ENCODE measurements at places on chromosomes 5 and 9. TPM values are rescaled to one million over a fixed set of nuclear protein-coding genes. Genes with fewer than 3 reads are reported as not detected.

Gene ARHGEF37
- total RNA-seq, result 50.4 TPM

DNA sequence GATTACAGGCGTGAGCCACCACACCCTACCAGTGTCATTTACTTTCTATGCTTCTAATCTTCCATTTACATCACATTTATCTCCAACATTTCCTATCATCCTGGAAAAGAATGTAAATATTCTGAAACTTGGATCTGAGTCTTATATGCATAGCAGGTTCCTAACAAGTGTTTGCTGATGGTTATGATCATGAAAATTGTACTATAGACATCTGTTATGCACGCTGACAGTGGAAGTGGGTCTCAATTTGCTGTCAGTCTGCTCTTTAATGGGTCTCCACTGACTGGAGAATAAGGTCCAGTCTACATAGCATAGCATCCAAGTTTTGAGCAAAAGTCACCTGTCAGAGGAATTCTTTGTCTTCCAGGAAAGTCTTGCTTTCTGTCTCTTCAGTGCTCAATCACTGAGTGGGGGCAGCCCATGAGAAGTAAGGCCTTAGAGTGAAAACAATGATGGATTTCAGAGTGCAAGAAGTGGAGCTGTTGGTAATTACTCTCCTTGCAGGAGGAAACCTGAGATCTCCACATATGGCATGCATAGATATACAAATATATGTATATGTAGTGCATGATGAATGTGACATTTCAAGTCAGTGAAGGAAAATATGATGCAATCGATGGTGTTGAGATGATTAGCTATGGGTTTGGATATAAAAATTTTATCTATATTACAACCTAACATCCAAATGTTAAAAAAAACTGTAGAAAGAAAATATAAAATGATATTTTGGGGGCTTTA lies 29.2 kb upstream of the MSANTD3 start:
- H3K36me3 ChIP-seq, result no peaks in the 10 kb centered on the region
- H3K27ac ChIP-seq, result no peak overlapping the region
- no peak overlapping the region for H3K4me3 ChIP-seq
- no peaks in the 10 kb centered on the region for H3K4me1 ChIP-seq
- no peak for DNase-seq

DNA sequence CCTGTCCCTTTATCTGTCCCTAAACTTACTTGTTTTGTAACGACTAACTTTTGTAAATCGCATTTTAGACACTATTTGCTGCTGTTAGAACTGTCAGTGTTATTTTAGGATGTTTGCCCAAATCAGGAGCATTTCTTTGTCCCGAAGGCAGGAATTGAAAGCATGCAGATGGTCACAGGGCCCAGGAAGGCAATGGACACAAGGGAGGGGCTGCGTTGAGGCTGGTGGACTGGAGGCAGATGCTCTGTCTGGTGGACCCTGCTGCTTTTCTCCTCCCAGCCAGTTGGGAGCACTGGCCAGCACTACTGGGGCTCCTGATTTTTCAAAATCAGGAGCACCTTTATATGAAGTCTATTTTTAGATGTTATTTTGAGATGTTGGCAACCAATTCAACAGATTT lies 31.7 kb downstream of the DOCK2 start:
- H3K27me3 ChIP-seq, result no peaks in the 10 kb centered on the region
- H3K36me3 ChIP-seq, result no peaks in the 10 kb centered on the region
- H3K4me3 ChIP-seq, result no peak overlapping the region
- DNase-seq, result no peak
- no peak overlapping the region for H3K27ac ChIP-seq
- H3K4me1 ChIP-seq, result no peaks in the 10 kb centered on the region

Gene TMOD1
- 7.0 TPM for total RNA-seq

DNA sequence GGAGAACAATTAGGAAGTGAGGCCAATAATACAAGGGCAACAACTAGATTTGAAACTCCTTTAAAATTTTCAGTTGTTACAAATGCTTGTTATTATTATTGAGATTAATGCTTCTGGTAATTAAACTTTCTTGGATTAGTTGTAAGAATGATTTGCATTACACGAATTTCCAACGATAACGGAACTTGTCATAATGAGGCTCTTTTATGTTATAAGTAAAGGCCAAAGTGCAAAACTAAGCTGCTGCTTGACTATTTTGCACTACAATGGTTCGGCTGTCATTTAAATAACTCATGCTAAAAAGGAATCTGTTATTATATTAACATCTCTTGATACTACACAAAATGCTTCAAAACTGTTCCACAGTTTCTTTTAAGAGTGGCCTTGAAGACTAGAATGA lies 1007.1 kb downstream of the PTPRD start:
- DNase-seq, result no peak
- H3K27me3 ChIP-seq, result no peaks in the 10 kb centered on the region
- no peak overlapping the region for H3K4me3 ChIP-seq
- no peaks in the 10 kb centered on the region for H3K36me3 ChIP-seq
- no peak overlapping the region for H3K27ac ChIP-seq
- no peaks in the 10 kb centered on the region for H3K4me1 ChIP-seq

Gene PCDHGA9
- total RNA-seq, result 3.9 TPM

DNA sequence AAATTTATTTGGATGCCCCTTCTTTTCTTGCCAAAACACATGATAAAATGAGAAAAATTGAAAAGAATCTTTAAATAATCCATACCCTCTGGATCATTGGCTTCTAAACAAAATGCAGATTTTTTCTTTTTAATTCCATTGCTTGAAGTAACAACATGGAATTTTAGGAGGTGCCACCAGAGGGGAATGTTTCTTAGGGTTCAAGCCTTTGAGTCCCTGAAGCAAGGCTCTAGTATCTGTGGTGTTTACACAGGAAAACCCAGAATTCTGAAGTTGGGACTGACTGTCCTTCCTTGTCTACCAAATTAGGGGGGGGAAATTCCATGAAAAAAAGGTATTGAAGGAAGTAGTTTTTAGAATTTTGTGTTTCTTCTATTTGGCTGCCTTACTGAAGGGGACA lies 69.4 kb downstream of the LMNB1 start:
- H3K27ac ChIP-seq, result no peak overlapping the region
- no peak for DNase-seq
- H3K36me3 ChIP-seq, result no peaks in the 10 kb centered on the region
- no peak overlapping the region for H3K4me3 ChIP-seq
- H3K27me3 ChIP-seq, result no peaks in the 10 kb centered on the region
- no peaks in the 10 kb centered on the region for H3K4me1 ChIP-seq
